Activated CD4-positive, alpha-beta T cell treated with anti-CD3 and anti-CD28 coated beads, Interleukin-2, Interleukin-6, amounts not matched to agents 100 ng/mL and 50 ng/mL, durations not matched to agents 16 hours and 8 hours (primary cell): ENCODE measurements at places on chromosomes 3 and 15.
A peak's percentile ranks its signal among the peaks of the same experiment; 100 is the strongest.

DNA sequence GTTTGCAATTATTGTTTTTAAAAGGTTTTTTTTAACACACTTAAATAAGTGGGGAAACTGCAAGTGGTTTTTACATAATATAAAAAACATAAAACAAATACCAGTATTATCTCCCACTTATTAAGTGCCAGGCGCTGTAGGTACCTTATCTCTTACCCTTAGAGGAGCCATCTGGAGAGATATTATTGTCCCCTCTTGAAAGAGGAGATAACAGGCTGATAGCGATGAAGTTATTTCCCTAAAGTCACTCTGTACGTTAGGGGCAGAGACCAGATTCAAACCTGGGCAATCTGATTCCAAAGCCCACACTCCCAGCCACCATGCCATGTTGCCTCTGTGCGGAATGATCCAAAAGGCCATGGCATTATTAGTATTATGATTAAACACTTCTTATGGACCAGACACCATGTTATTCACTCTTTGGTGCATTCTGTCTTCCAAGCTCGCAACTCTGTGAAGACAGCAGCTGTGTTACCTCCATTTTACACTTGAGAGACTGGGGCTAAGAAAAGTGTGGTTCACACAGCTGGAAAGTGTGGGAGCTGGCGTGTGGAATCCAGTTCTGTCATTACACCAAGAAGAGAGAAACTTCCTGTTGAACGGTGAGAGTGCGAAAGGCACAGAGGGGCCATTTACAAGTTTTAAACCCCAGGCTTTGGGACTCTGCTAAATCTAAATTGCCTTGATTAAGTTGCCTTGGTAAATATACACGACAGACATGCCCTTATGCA, 79.9 kb upstream of the MITF start:
- no peak for DNase-seq

DNA sequence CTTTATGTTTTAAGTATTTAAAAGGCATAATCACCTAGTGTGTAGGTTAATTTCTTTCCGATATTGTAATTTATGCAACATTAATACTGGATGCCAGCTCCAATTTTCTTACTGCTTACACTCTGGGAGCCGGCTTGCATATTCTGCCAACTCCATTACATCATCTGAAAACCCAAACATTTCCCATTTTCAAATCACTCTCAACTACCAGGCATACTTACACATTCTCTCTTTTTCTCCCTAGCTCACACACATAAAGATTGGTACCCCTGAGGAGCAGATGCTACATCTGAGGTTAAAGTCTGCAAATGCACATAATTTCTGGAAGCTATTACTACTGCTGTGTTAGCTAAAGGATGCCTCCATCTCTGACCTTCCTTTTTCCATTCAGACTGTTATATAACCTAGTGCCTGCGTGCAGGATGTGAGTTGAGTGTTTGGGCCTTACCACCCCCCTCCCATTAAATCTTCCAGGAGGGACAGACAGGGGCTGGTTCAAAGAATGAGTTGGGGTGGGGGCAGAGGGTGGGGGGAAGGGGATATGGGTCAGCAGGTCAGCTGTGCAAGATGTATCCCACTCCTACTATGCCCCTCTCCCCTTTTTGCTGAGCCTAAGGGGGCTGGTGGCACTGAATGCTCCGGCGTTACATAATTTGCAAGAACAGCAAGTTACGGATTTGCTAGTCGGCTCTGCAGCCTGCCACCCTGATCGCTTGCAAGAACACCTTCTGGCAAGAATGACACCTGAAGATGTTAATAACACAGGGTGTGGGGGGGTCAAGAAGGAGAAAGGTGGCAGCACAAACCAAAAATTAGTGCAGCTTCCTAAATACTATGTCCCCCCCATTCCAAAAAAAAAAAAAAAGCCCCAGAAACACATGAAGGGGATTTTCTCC, 2.5 kb downstream of the RORA start:
- no peak for DNase-seq

DNA sequence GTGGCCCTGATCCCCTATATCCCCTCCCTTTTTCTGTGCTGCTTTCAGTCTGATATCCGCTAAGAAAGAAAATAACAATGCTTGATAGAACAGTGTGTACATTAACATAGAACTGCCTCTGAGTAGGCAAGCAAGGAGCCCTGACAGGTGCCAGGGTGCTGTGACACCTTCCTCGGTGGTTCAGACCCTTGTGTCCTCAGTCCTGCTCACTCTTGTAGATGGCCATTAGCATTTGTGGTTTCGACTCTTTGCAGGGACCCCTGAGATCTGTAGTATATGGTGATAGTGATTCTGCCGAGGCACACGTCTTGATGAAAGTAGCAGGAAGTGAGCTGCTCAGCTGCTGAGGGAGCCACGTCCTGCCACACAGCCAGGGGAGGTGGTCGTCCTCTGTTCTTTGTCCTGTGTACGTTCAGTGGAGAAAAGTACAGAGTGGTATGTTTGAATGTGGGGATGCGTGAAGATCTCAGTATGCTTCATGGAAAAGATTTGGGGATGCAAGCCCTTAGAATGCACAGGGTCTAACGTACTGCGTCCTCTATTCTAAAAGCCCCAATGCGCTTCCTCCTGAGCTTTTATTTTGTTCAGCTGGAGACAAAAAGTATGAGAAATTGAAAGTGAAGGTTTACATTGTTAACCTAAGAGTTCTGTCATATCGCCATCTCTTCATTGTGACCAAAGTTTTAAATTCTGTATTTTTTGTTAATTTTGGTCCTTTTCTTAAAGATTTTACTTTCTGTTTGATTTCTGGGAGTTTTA, 35.4 kb downstream of the PXYLP1 start:
- DNase-seq = peak; percentile 39

DNA sequence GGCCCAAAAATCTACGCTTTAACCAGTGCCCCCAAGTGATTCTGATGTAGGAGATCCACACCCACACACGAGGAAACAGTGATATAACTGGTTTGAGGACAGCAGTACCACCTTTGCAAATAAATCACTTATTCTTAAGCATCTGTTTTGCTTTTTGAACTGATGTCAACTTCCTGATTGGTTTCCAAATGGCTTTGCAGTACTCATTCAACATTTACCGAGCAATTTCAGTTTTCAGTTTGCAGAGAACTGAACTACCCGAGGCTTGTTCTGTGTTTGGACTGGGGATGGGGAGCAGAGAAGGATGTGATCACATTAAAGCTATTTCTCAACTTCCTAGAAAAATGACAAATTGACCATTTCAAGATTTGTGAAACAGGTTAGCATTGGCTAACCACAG, 1.1 kb upstream of the GYG1 start:
- peak; percentile 73 for DNase-seq

- DNase-seq = no peak
Measured at GRCh38 chr3:131402391-131403039, 20.9 kb downstream of the NUDT16 start.

GRCh38 chr15:39616731-39617455, 36.0 kb downstream of the THBS1 start:
- no peak for DNase-seq

DNA sequence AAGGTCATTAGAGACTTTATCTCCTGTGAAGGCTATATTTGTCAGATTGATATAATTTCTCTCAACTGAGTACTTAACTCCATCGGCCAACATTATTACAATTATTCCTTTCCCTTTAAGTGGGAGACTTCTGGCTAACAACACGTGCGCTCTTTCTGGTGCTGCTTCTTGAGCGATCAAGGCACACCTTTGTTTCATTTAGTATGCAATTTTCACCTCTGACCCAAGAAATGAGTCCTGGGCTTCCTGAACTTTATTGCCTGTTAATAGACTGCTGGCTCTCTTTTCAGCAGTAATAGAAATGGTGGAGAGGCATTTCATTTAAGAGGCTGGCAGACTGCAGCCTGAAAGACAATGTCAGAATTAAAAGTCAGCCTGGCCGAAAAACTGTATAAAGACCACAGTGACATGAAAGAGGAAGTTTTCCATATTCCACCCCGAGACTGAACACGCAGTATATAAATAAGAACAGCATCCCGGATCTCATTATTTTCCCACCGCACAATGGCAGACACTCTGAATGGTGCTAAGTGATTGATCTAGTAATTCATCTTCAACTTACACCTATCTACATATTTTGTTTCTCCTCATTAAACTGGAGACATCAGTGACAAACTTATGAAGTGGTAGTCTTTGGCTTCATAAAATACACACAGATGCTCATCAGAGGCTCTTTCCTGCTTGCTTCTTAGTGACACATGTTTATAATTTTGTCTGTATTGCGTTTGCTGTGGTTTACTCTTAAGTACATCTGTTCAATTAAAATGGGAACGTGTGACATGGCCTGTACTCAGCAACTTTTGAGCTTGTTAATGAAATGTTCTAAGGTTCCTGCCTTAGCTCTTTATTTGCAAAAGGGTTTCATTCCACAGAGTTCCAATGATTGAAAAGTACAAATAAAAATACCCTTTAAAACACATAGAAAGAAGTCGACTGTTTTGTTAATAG, 299.9 kb downstream of the MECOM start:
- no peak for DNase-seq

- DNase-seq = no peak
Measured at GRCh38 chr15:69217381-69217780, 56.9 kb downstream of the GLCE start.

DNA sequence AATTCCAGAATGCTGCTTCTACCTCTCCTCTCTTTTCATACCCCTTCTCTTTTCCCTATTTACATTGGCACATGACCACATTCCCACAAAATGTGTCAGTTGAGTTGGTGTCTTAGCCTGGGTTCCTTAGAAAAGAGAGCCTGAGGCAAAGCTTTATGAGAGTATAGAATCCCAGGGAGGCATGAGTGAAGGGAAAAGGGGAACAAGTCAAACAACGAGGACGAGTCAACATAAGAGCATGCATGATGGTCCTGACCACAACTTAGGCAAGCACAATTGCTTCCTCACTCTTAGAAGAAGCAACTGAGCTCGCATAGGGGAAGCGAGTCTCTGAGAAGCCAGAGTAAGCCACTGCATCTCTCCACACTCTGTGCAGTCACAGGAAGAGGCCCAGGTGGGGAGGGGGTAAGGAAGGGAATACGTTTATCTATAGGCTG, 15.4 kb upstream of the ZNF774 start:
- no peak for DNase-seq

DNA sequence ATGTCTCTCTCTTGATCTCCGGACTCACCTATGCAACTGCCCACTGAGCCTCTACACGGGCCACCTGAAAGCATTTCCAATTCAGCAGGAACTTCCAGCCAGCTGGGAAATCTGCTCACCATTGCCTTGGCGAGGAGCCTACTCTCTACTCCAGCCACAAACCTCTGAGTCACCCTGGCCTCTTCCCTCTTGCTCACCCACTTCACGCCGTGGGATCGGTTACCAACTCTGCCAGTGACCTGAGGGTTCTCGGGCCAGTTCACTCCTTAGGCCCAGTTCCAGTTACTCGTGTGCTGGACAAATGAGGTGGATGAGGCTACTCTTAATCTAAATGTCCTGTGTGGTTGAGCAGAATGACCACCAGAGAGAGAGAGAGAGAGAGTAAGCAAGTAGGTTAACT, 70.1 kb downstream of the CEMIP start:
- DNase-seq = no peak

DNA sequence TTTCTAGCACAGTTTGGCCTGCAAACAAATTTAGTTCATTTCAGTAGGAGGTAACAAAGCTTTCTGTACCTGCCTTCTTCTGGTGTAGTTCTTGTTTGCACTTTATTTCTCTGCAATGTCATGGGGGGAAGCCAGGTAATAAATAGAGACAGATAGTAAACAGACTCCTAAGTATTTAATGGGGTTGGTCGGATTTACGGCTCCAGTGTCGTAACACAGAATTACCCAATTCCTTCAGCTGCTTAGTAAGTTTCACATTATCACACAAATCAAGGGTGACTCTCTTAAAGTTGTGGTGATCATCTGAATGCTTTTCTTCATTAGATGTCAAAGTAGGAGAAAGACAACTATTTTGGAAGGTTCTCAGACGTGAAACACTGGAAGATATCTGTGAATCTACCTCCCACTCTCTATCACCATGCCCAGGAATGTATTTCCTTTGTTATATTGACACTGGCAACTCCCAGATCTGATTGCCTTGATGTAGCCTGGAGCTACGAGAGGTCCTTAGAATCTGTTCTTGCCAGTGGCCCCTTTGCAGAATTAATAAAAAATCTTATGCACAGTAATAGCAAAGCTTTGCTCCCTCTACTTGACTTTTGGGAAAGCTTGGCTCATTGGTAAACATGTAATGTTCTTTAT, 25.0 kb upstream of the TMC3 start:
- DNase-seq = no peak

- DNase-seq = no peak
Measured at GRCh38 chr3:81432456-81432855, 329.0 kb downstream of the GBE1 start.
